ENCODE measurements at places on chromosomes 6 and 20.

GRCh38 chr6:10582774-10583508, 61.8 kb downstream of the GCNT2 start:
- no peak for DNase-seq

DNA sequence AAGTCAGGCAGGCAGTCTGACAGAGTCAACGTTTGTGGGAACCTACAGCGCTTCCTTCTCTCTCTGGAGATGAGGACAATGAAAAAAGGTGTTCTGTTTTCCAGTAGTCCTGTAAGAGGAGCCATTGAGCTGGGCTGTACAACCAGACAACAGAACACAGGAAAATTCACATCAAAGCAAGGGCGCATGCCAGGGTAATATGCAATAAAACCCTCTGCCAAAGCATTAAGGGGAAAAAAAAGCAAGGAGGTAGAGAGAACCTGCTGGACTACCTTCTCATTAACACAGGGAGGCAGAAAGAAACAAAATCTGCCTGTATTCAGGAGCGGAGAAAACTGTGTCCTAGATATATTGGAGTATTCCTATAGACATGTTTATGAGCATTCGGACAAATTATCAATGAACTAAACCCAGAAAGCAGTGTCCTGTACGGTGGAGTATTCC, 1.3 kb downstream of the RNF24 start:
- DNase-seq = no peak

DNA sequence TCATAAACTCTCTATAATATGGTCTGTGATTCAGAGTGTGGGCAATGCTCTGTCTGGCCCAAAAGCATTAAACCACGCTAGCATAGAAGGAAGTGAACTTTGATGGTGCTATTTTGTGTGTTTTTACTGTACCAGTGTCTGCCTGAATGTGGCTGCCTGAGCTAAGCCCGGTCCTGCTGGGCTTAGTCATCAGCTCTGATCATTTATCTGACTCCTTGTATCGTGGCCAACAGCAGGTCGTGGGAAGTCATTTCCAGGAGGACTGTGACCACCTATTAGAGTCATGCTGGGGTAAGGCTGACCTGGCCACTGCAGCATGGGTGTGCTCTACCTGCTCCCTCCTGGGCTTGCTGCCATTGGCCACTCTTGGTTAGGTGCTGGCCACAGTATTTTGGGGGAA, 239.1 kb upstream of the CEP162 start:
- no peak for DNase-seq

- no peak for DNase-seq
Measured at GRCh38 chr6:11654876-11655275, 117.3 kb downstream of the TMEM170B start.

DNA sequence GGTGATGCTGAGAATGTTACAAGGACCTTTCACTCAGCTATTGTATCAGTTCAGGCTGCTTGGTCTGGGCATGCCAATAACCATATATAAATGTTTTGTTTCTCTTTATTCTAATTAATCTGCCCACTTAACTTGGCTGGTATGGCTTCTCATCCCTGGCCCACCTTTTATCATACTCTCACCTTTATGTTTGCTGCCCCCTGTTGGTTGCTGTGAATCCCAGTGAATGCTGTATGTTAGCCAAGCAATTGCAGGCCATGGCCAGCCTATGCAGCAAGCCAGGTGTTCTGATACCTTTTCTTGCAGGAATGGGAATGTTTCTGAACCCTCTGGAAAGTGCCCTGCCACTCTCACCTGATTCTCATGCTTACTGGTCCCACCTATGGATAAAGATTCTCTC, 54.6 kb downstream of the PCSK2 start:
- DNase-seq = no peak

GRCh38 chr20:44355498-44356352, at the start of gene HNF4A:
Gene HNF4A (plus strand): TSS chr20:44355699. CDS start chr20:44355805, 106 bp downstream.
- no peak for DNase-seq

GRCh38 chr6:56954403-56955170, at the start of gene BEND6:
Gene BEND6 (plus strand): TSS chr6:56955107. CDS start chr6:56981811, 26,704 bp downstream.
- DNase-seq = peak; percentile 70

GRCh38 chr6:35943390-35943789, 22.5 kb upstream of the SRPK1 start:
- no peak for DNase-seq

- no peak for DNase-seq
Measured at GRCh38 chr6:155519176-155519738, 63.6 kb upstream of the NOX3 start.

Measured in GOT3 (cell line).